Activated CD4-positive, alpha-beta T cell treated with anti-CD3 and anti-CD28 coated beads, Interleukin-2, amount 50 U/mL, for 48 hours (primary cell): ENCODE measurements at places on chromosomes 2 and 18.

DNA sequence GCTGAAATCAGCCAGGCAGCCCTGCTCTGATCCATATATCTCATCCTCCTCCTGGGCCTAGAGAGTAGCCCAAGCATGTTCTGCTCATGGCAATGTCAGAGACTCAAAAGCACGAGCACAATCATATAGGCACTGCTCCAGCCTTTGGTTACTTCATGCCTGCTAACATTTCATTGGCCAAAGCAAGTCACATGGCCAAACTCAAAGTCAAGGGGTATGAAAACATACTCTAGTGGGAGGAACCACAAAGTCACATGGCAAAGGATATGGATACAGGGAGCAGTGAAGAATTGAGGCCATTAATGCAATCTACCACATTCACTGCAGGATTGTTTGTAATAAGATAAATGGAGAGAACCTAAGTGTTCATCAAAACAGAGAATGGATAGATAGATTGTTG is 87.8 kb upstream of the SPATS2L start:
- no peak for DNase-seq

GRCh38 chr18:41842886-41843285 is 112.1 kb upstream of the PIK3C3 start:
- DNase-seq = no peak

DNA sequence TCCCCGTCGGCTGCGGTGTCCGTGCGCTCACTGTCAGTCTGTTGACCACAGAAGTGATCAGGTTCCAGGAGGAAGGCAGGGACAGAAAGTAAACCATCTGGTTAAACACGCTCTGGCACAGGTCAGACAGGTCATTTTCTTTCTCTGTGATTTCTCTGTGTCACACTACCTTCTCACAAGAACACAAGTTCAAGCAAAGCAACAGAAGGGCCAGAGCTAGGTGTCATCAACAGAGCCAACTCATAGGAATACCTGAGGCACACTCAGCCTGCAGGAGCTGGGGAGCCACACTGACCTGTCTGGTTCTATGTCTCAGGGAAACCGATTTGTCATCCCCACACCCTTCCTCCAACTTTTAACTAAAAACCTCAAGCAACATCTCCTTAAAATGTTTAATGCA is 115.1 kb upstream of the ZBTB14 start:
- no peak for DNase-seq

DNA sequence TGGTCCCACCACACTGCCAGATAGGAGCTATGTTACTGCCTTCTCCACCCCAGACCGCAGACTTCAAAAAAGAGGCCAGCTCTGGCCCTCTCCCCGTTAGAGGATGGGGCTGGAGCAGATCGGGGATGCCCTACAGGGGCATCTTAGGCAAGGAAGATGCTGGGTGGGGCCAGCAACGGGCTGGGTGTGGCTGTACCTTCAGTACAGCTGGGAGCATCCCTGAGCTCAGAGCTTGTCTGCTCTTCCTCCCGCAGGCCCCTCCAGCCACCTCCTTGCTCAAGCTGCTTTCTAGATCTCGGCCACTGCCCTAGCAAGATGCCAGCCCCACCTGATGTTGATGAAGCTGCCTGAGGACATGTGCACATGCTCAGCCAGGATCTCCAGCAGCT is 9.8 kb downstream of the PTPRN start:
- DNase-seq = no peak

DNA sequence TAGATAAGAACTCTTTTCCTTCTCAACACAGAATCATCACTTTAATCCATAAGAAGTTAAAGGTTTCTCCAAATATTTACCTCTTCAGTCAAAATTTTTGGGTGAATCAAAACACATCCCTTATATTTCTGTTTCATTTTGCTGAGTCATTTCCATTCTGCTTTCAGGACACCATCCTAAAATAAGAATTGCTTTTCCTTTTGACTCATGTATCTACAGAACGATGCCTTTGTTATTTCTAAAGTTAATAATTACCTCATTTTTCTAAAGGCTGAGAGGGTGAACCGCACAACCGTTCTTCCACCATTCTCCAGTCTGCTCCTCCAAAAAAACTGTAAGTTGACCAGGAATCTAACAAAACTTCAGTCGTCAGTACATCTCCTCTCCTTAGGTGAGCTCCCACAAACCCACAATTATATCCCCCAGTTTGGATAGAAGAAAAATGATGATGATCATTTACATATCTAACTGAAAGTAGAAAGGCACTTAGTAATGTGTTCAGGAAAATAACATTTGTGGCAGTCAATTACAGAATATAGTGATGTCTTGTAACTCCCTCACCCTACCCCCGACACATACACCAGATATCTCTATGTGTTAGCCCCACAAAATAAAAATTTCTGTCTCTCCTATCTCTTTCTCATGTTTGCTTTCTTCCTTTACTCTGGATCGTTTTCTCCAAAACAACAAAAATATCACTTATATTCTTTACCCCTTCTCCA is 162.5 kb downstream of the RAD51AP2 start:
- no peak for DNase-seq

- DNase-seq = no peak
These were observed 171.2 kb upstream of the MYO3B start for GRCh38 chr2:170006587-170007325.

- DNase-seq = no peak
These were observed 163.8 kb downstream of the CLIP4 start for GRCh38 chr2:29278966-29279365.

- DNase-seq = peak; percentile 64
These were observed 26.3 kb downstream of the B4GALT6 start for GRCh38 chr18:31657823-31658669.

DNA sequence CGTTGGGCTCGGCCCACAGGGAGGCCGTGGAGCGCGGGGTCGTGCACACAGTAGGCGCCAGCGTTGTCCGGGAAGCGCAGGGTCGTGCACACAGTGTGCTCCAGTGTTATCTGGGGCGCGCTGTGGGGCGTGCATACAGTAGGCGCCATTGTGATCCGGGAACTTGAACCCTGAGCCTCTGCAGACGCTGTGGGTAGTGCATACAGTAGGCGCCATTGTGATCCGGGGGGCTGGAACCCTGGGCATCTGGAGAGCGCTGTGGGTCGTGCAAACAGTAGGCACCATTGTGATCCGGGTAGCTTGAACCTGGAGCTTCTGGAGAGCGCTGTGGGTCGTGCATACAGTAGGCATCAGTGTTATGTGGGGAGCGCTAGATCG is 793 bp downstream of the ZNF236 start:
- DNase-seq = peak; percentile 27

GRCh38 chr18:8802017-8802672 is 96.8 kb downstream of the MTCL1 start:
- no peak for DNase-seq

DNA sequence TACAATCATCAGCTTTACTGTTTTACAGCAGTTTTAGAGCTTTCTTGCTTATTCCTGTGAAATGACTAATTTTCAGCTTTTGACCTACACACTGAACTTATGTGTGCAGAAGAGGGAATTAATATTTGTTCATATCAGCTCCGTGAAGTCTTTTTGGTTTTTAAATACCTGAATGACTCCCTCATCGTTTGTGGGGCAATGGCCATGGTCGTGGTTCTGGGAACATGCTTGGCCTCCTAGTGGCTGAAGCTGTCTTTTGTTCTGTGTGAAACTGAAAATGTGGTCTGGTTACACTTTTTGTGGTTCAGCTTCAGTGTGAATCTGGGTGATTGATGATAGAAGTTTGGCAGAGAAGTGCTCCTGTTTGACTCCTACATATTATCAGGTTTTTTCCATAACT is 408.1 kb downstream of the THSD7B start:
- no peak for DNase-seq

GRCh38 chr2:58762176-58762781 is 521.2 kb upstream of the FANCL start:
- peak; percentile 9 for DNase-seq

DNA sequence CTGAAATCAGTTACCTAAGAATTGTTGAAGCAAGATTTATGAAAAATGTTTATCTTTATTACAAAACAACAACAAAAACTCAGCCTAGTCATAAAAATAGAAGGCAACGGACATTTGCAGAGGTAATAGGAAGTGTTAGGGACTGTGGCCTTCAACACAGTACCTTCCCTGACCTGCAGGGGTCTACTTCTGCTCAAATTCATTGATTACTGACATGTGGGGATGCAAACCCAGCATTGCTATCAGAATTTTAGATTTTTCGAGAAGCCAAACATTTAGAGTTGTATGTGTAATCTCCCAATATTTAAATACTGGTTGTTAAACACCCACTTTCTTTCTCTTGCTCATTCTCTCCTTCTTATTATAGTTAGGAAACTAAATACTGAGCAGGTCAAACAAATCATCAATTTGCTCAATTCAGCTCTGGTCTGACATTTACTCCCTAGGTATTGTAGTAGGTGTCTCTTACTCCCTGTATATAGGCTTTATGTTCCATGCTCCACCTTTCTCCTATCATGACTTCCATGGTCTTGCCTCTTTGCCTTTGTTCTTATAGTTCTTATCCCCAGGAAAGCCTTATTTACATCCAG is 198.5 kb downstream of the UBE2E3 start:
- peak; percentile 50 for DNase-seq

DNA sequence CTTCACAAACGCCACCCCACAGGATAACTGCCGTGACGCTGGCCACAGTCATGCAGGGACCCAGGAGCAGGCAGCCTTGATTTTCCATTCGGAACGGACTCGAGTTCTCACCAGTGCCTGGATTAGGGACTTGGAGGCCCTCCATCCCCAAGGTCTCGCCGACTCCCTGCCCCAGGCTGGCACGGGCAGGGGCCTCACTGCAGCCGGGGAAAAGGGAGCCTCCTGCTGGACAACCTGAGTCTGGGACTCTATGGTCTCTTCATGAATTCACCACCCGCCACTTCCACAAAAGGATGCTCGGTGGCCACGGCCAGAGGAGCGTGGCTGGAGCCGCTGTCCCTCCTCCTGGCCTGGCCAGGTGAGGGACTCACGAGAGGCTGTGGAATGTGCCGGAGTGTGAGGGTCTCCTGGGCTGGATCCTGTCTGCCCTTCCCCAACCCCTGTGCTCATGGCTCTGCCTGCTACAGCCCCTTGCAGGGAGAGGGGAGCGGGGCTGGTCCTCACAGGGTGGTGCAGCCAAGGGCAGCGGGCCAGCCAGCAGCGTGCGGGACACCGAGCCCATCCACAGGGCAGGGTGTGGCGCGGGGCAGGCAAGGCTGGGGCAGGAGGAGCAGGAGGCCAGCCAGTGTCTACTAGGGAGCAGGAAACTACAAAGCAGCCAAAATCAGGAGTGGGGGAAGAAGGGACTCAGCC is 42.3 kb downstream of the AQP12A start:
- DNase-seq = peak; percentile 18

DNA sequence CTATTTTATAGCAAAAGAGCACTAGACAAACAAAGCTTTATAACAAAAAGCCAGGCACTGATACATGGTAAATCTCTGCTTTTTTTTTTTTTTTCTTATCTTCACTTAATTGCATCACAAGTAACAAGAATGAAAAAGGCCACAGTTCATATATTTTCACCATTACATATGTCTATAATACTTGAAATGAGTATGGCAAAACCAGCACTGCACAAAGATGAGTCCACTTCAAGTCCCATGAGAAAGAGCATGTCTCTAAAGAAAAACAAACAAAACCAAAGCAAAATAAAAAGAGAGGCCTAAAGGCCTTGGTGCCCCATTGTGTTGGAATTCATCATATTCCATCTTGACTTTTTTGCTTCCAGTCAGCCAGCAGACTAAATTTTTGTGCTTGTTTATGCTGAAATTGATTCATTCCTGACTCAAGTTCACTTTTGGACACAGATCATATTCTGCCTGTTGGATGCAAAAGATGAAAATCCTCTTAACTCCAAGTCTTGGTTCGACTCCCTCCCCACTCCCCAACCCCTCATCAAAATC is 264.9 kb upstream of the CCDC68 start:
- DNase-seq = no peak

DNA sequence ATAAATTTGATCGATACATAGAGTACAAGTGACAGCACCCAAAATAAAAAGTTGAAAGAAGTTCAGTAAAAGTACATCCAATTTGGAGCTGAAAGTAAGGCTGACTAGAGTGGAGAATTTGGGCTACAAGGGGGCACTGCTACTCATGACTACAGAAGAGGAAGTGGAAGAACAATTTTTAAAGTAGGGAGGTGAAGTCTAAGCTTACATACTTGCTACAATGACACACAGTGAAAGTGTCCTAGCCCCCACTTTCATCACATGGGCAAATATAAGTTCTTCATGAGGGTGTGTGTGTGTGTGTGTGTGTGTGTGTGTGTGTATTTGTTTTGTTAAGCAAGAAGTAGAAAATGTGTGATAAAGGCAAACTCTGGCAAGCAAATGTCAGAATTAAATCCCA is 45.7 kb downstream of the MAP3K2 start:
- DNase-seq = no peak

- DNase-seq = no peak
These were observed 170.6 kb downstream of the FHOD3 start for GRCh38 chr18:36468161-36468560.

DNA sequence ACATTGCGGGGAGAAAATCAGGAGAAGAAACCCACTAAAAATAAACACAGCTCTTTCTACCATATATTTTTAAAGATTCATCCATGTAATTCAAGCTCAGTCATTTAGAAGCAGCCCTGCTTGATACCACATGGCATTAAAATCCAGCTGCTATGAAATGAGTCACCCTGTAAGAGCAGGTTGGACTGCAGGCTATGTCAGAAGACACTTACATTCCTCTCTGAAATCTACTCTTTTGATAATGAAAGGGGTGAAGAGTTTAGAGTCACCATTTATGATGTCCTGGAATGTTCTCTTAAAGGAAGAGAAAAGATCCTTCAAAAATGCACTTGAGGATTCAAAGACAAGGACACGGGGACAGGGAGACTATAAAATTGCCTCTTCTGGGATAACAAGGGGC is 100.6 kb upstream of the APCDD1 start:
- DNase-seq = no peak

GRCh38 chr18:54672846-54673475 is 81.9 kb downstream of the DYNAP start:
- no peak for DNase-seq

- no peak for DNase-seq
These were observed 29.0 kb upstream of the MAPRE3 start for GRCh38 chr2:26941486-26941885.

DNA sequence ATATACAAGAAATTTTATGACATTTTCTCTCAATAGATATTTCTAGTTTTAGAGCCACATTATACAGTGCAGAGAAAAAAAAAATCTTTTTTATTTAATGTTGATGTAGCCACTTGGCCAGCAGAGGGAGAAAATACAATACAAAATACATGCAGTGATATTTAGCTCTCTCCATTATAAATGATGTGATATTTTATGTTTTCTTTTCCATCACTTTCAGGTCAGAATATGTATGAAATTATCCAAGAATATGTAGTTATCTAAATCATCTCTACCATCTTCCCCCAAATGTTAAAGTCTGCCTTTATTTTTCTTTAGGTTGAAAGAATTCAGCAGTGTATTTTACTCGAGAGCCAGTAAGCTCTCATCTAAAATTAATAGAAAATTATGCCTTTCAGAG is 533.6 kb upstream of the FSHR start:
- no peak for DNase-seq

- DNase-seq = no peak
These were observed 6.9 kb downstream of the AMER3 start for GRCh38 chr2:130762031-130762909.
